ENCODE measurements at places on chromosomes 3 and 15.

GRCh38 chr3:185486394-185486793 lies 12.4 kb downstream of the TMEM41A start:
- DNase-seq: no peak

- DNase-seq: no peak
These were observed 1013.6 kb downstream of the ROBO1 start for GRCh38 chr3:78754066-78754743.

- no peak for DNase-seq
These were observed 61.1 kb upstream of the IQSEC1 start for GRCh38 chr3:13134166-13134878.

DNA sequence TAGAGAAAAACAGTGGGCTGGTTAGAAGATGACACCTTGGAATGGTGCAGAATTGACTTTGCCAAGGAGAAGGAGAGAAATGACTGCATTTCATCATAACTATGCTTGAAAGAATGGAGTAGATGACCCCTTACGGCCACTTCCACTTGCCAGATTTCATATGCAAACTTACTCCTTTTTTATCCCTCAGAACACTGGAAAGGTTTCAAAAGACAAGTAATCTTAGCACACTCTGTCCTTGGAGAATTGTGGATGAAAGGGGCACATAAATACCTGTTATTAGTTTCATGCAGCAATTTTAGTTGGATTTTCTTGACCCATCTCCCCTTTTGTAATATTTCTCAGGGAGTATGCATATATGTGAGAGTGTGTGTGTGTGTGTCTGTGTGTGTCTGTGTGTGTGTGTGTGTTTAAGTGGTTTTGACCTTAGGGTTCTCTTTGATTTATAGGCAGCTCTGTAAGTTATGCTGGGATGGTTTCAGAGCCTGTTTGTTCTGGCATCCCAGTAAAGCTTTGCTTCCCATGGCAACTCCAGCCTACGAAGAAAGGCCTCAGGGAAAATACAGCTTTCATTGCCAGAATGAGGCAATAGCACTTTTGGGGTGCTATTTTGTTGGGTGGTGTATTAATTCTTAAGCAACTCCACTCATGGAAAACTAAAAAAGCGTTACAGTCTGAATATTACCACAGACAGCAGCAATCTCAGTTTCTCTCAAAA lies 122.2 kb upstream of the TP63 start:
- no peak for DNase-seq

DNA sequence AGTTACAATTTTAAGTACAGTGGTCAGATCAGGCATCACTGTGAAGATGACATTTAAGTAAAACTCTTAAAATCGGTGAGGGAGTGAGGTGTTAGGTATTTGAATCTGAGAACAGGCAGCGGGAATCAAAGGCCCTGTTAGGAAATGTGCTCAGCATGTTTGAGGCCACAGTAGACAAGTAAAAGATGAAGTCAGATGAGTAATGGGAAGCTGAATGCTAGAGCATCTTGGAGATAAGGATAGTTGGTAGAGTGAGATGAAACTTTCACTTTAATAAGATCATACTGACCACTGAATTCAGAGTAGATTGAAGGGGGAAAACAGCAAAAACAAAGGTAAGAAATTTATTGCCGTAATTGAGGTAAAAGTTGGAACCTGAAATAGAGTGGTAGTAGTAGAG lies 61.6 kb downstream of the DCBLD2 start:
- DNase-seq: no peak

DNA sequence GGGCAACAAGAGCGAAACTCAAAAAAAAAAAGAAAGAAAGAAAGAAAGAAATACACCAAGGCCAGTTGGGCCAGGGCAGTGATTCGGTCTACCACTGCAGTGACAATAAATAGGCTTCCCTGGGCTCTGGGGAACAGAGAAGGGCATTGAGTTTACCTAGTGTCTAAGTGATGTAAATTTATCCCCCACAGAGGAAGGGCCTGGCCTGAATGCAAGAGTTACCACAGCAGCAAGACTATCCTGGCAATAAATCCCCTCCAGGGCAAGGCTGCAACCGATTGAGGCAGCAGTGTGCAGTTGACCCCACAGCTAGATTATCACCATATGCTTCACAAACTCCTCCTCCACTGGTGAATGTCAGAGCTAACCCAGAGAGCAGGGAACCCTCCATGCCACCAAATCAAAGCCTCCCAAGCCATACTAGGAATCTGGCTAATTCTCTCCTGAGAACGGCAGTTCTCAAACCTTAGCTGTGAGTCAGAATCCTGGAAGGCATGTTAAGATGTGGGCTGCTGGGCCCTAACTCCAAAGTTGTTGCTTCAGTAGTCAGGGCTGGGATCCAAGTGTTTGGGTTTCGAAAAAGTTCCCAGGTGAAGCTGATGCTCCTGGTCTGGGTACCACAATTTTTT lies 64.3 kb upstream of the GATM start:
- DNase-seq: no peak

DNA sequence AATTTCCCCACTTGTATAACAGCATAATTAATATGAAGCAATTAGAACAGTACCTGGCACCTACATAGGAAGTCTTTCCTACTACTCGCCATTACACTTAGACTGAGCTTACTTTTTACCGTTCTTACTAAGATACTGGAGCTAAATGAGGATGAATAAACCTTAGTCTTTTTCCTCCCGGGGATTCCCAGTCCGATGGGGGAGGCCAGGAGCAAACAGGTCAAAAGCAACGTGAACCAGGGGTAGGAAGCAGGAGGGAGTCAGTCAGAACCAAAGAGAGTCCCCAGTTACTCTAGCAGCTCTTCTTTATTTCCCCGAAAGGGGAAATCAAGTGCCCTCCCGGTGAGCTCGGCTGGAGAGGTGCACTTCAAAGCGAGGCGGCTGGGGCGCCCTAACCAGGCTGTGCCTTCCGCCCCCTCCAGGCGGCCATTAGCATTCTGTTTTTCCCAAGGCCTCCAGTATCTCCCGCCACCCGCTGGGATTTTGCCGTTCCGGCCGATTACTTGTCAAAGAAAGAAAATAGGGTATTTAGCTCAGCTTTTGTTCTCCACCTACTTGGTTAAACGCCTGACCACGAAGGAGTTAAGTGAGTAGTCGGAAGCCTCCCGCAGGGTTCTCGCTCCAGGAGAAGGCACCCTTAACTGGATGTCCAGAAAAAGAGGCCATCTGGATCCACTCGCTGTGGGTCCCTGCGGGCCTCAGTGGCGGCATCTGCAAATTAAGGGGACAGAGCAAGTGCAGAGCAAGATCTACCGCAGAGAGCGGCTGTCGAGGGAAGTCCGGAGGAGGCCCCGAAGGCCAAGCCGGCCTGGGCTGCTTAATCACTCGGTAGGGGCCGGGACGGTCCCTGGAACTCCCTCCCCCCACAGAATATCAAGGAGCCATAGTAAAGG lies 6.3 kb upstream of the EOMES start:
- no peak for DNase-seq

DNA sequence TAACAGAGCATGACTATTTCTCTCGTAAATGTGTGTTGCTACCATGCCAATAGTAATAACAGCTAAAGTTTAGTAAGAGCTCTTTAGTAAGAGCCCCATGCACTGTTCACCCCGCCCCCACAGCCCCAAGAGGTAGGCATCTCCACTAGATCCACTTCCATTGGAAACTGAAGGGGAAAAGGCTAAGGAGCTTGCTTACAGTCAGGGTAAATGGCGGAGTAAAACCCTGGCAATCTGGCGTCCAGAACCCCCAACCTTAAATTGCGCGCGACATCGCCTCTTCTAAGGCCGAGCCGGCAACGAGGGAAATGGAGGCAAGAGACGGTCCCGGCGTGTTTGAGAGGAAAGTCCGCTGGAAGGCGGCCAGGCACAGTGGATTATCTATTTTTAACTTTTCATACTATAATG lies 654 bp upstream of the C3orf38 start:
- no peak for DNase-seq

- DNase-seq: no peak
These were observed 2.1 kb upstream of the AMOTL2 start for GRCh38 chr3:134376385-134376765.

GRCh38 chr15:43266834-43267233 lies at the start of gene TGM5:
TGM5 (minus strand) TSS chr15:43266928; CDS start chr15:43266849, 79 bp downstream.
- no peak for DNase-seq

GRCh38 chr3:140277886-140278285 lies 342.9 kb downstream of the CLSTN2 start:
- DNase-seq: no peak

DNA sequence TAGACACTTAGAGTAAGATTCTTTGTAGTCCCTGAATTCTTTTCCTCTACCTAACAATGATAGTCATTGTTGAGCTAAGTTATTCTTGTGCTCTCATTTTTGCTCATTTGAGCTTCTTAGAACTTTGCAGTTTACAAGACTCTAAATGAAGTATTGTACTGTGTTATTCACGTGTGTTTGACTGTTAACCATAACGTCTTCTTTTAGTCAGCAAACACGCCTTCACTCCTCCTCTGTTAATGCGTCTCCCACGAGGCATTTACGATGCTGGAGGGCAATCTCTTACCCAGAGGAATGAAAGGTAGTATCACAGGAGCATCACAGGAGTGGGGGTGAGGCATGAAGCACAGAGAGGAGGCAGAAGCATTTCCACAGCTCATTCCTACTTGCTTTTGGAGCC lies 14.8 kb upstream of the P2RY14 start:
- DNase-seq: no peak
